ENCODE measurements at places on chromosomes 3 and 15.

- no peak for DNase-seq
Measured at GRCh38 chr3:76873532-76874242, 166.2 kb upstream of the ROBO2 start.

DNA sequence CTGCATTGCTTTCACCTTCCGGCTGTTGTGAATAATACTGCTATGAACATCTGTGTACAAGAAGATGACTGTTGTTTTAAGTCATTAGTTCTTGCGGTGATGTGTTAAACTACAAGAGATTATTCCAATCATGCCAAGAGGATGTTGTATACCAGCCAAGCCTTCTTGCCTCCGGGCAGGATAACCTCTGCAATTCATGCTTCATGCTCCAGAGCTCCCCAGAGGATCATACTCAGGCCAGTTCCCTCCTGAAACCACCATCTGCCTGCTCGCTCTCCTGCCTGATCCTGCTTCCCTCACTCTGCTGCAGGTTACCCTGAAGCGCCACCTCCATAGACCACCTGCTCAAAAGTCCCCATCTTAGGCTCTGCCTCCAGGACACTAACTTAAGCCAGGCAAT lies 187.1 kb upstream of the PROK2 start:
- no peak for DNase-seq

DNA sequence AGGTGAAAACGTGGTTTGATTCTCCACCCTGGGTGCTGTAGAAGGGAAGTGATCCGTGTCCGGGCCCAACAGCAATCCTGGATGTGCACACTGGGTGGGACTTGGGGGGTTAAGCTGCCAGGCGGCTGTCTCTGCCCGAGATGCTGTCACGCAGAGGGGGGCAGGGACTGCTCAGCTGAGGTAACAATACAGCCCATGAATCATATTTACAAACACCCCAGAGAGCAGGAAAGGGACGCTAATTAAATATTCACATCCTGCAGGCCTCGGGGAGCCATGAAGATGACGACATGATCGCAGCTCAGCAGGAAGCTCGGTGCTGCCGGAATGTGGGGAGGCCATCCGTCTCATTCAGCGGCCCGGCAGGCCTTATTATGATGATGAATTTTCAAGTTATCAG lies 17.9 kb upstream of the CRABP1 start:
- no peak for DNase-seq

GRCh38 chr15:77832874-77833273 lies 200.2 kb upstream of the LINGO1 start:
- DNase-seq, result no peak

DNA sequence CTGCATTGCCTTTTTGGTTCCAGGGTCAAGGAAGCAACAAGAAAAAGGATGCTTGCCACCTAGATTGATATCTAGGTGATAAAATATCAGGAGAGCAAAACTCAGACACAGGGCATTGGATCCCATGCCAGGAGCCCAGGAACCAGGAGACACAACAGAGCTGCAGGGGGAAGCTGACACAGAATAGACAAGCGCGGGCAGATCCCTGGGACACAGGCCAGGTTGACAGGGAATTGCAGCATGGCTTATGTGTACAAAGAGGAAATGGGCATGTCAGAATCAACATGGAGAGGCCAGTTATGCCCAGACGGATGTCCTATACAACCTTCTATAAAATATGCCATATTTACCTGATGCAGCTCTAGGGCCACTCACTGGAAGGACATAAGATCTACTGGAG lies 84.2 kb downstream of the SEMA6D start:
- DNase-seq, result no peak

DNA sequence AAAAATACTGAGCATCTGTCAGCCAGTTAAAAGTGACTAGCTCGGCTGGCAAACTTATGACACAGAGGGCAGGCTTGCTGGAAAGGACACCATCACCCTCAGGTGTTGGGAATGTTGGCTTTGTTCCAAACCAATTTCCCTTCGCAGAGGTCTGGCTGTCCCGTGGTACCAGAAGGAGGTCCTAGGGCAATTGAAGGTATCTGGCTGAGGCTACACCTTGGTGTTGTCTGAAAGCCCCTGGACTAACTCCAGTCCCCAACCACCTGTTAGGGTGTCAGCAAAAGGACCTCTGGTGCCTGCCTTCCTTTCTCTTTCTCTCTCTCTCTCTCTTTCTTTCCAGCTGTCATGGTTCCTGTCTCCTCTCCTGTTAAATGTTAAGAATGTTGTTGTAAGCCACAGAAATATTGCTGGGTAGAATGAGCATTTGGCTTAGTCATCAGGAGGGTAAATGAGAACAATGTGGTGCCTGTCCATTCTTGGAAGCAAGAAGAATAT lies 12.5 kb downstream of the PRR20G start:
- no peak for DNase-seq

Data from Karpas-422 (cell line).